ENCODE measurements at places on chromosomes 5 and 9.

DNA sequence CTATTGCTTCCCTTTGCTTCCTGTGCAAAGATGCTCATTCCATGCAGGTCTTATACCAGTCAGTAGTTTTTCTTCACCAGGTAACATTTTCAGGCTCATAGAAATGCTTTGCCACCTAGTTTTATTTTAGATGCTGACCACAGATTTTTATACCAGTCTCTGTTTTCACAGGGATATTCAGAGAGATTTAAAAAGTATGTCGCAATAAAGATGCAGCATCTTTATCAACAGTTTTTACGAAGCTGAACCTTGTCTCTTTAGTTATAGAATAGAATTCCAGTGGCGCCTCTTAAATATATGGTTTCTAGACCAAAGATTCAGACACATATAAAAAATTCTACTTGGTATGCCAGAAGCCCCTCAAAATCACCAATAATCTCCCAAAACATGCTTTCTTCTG is 155.7 kb upstream of the PCSK5 start:
- no peak for DNase-seq

DNA sequence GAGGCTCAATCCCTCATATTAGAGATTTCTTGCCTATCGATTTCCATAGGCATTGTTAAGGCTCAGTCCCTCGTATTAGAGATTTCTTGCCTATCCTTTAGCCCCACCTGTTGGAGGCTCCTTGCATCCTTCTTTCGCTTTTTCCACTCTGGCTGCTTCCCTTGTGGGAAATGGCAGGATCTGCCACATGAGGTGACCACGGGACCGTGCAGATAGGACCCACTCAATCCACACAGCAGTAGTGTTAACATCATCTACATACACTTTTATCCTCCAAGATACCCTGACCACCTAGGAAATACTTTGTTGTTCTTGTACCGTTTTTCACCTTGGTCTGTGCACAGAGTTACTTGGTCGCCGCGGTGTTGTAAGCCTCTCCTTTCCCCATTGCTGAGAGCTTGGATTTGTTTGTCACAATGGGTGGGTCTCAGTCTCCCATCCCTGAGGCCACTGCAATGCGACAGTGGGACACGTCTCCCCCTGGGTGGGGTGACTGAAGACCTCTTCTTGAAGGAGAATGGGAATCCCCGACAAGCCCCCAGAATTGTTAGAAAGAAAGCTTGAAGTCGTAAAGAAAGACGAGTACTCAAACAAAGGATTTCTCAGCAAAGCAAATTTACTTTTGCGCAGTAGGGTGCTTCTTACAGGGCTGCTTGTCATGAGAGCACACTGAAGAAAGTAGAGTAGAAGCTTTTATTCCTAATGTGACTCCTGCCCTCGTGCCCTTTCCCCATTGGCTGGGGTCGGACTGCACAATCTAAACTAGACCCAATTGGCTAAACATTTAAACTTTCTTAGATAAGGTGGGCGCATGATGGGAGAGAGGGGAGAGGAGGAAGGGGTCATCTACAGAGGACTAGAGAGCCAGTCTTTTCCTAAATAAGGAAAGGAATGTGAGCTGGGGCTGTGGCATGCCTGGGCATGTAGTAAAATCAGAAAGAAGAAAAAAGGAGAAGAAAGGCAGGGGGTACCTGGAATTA is 19.8 kb downstream of the IFT74 start:
- no peak for DNase-seq

DNA sequence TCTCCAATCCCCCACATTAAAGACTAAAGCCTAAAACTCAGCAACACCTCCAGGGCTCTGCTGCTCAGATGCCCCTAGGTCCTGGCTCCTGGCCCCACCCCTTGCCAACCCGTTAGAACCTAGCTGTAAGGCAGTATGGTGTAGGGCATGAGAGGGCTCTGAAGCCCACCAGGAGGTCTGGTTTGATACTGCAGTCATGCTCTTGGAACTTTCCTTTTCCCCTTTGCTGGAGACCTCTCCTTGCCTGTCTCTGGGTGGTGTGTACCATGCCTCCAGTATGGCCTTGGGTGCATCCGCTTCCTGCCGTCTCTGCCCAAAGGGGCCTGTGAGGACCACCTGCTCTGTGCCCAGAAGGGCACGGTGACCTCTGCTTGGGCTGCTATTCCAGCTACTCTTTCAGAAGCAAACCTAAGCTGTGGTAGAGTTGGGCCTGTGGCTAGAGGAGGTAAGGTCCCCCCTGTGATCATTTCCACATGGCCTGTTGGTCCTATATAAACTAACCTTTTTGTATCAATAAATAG is 3.5 kb downstream of the TENT4A start:
- no peak for DNase-seq

- DNase-seq: no peak
Observed at GRCh38 chr9:5838884-5839571, 6.1 kb upstream of the ERMP1 start.

- no peak for DNase-seq
Observed at GRCh38 chr5:114390431-114390830, 28.6 kb downstream of the KCNN2 start.

GRCh38 chr5:74261421-74261820 is 379.1 kb downstream of the ENC1 start:
- no peak for DNase-seq

GRCh38 chr5:145797336-145797735 is 37.8 kb downstream of the PRELID2 start:
- no peak for DNase-seq
